Stimulated activated CD4-positive, alpha-beta T cell treated with anti-CD3 and anti-CD28 coated beads, Interleukin-2, amount 100 ng/mL, for 48 hours (primary cell): ENCODE measurements at places on chromosomes 1 and 21.

GRCh38 chr1:162134646-162135045 is 65.2 kb downstream of the NOS1AP start:
- no peak for DNase-seq

DNA sequence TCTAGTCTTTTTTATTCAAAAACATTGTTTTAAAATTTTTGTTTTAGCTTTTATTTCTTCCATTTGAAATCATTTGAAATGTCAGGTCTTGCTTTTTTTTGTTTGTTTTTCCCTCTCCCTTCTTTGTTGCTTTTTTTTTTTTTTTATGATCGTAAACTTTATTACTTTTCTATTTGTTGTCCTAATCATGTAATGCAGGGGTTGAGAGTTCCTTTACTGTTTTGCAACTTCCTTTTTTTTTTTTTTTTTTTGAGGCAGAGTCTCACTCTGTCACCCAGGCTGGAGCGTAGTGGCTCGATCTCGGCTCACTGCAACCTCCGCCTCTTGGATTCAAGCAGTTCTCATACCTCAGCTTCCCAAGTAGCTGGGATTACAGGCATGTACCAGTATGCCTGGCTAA is 24.8 kb downstream of the IVNS1ABP start:
- DNase-seq = no peak

GRCh38 chr1:64986903-64987871 is 20.8 kb upstream of the JAK1 start:
- DNase-seq = no peak

GRCh38 chr1:6285336-6285735 is 24.4 kb upstream of the GPR153 start:
- DNase-seq = no peak

DNA sequence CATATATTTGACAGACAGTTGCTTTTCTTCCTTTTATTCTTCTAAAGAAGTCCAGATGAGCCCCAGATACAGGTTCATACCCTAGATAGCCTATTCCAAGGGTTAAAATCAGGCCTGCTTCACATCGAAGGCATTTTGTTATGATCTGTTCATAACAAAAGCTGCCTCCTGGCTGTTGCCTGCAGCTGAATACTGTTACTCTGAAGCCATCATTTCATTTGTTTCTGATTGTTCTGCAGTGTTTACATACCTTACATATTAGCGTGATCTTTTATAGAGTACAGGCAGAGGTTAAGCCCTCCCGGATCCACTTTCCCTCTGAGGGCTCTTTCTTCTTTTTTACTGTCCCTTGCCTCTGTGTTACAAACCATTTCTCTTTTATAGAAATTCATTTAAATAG is 219.0 kb upstream of the HOOK1 start:
- no peak for DNase-seq

GRCh38 chr1:205251576-205251975 is 23.8 kb downstream of the TMCC2 start:
- DNase-seq = no peak

GRCh38 chr1:6121021-6121421 is 59.1 kb downstream of the CHD5 start:
- DNase-seq = no peak

- DNase-seq = no peak
Measured at GRCh38 chr1:63101336-63101735, 221.0 kb upstream of the FOXD3 start.

- no peak for DNase-seq
Measured at GRCh38 chr1:94658221-94658620, 116.7 kb upstream of the F3 start.

DNA sequence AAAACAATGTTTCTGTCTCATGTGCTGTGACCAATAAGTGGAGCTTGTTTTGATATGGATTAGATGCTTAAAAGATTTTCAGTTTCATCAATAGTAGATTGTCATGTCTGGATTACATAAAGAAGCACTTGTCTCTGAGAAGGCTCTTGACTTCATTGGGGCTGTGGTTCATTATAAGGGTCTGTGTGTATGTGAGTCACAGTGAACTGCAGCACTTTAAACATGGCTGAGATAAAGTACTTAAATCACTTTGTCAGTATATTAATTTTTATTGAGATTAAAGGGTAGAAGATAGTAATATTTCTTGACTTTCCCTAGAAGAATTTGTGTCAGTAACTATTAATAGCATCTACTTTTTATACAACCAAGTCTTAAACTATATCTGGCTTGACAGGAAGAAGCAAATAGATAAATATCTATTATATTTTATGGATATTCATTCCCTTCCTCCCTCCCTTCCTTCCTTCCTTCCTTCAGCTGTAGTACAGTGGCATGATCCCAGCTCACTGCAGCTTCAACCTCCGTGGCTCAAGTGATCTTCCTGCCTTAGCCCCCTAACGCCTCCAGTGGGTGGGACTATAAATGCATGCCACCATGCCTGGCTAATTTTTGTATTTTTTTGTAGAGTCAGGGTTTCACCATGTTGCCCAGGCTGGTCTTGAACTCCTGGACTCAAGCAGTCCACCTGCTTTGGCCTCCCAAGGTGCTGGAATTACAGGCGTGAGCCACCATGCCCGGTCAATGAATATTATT is 48.8 kb downstream of the ZFYVE9 start:
- DNase-seq = no peak

DNA sequence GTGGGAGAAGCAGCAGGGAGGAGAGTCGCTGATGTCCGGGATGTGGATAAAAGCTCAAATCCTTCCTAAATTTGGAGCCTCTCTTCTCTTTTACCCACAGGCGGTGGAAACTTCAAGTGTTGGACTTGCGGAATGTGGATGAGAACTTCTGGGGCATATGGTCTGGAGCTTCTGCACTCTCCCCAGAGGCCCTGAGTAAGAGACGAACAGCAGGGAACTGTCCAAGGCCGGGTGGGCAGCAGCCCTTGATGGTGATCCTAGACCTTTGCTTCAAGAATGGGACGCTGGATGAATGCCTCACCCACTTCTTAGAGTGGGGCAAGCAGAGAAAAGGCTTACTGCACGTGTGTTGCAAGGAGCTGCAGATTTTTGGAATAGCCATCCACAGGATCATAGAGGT is 1.9 kb downstream of the PRAMEF12 start:
- no peak for DNase-seq

DNA sequence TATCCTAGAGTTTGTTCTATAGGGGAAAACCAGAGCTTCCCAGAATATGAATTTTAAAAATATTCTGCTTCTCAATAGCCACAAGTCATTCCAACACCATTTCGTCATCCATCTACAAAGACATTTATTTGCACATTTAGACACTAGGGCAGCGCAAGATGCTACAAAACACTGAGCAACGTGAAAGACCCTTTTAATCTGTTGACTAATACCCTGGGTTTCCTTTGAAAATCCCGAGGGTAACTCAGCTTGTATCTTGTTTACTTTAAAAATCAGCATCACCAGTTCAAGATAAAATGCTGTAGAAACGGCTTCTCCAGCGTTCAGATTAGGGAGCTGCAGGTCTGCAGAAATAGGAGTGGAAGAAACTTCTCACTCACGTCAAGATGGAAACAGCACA is 13.5 kb downstream of the PDPN start:
- no peak for DNase-seq

DNA sequence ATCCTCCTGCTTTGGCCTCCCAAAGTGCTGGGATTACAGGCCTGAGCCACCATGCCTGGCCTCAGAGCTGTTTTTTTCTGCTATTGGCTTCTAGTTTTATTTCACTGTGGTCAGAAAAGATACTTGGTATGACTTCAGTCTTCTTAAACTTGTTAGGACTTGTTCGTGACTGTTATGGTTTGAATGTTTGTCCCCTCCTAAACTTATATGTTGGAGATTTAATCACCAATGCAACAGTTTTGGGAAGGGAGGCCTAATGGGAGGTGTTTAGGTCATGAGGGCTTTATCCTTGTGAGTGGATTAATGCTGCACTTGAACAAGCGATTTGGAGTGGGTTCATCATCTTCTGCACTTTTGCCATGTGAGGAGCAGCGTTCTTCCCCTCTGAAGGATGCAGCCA is 24.5 kb upstream of the SOD1 start:
- no peak for DNase-seq

- no peak for DNase-seq
Measured at GRCh38 chr1:24929398-24930259, 447 bp downstream of the RUNX3 start.

DNA sequence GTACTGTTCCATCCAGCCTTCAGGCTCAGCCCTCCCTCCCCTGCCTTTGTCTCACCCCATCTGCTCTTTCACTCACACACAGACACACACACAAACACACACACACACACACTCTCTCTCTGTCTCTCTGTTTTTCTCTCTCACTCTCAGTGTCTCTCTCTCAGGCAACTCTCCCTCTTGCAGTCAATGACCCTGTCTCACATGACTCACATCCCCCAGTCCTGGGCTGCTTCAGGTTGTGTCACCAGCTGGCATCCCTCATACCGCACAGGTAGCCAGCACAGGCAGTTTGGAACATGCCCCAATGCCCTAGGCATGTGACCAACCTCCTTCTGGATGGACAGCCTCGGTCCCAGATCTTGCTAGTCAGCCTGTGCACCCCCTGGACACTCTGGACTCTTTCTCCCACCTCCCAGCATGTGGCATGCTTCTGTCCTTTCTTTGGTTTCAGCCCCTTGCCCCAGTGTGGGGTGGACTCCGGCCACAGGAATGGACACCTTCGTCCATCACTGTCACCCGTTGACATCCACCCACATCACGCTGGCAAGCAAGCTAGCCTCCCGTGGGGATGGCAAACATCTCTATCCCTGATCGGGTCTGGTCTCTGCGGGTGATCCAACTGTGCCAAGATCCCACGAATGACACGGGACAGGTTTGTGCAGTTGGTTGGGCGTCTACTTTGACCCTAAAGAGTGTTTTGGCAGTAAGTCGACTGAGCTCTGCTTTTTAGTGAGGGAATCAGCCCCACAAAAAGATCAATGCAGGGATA is 23.4 kb upstream of the FCGR2A start:
- DNase-seq = no peak

GRCh38 chr1:66696771-66697170 is 55.5 kb upstream of the DYNLT5 start:
- DNase-seq = no peak

- no peak for DNase-seq
Measured at GRCh38 chr1:202935844-202936243, 8.8 kb upstream of the KLHL12 start.

DNA sequence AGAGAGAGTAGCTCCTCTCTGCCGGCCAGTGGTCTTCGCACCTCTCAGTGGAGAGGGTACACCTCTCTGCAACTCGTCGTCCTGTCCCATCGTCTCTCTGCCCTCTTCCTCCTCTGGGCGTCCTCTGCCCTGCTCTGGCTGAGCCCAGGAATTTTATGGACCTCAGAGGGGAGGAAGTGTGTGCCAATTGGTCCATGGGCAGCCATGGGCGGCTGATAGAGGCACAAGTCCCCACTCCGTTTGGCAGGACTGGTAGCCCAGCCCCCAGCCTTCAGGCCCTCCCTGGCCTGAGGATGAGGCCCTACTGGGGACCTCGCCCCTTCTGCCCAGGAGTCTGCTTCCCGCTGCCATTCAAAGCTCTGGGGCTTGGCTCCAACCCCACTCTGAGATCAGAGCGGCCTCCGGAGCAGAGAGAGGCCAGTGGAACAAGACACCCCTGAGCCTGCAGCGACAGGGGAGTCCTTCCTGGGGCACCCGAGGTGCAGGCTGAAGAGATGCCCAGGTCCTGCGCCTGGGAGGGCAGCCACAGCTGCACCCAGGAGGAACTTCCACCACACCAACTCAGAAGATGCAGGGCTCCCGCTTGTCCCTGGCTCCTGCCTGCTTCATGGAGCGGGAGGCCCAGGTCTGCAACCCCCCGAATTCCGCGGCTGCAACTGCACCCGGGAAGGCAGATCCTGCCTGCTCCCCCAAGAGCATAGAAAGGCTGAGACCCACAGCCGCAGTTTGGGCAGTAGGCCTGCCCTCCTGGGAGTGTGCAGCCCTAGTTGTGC is 659.9 kb downstream of the KCNT2 start:
- no peak for DNase-seq

GRCh38 chr21:35478161-35479064 is 429.3 kb upstream of the RUNX1 start:
- no peak for DNase-seq

DNA sequence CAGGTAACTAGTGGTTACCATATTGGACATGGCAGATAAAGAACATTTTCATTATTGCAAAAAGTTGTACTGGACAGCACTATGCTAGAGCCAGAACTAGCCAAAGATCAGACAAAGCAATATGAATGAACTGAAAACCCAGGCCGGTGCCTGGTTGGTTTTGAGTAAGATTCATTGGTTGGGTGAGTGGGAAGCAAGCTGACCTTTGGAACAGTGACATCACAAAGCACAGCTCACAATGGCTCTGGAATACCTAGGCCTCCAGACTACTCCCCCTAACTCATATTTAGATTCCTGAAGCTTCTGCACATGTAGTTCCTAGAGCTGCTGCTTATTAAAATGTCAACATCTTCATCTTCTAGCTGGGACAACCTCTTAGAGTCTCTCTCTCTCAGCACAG is at the start of gene TMCO2:
Gene TMCO2, plus strand, starts transcription at position 283 of the 400 bp plus-strand sequence. Its CDS starts 57 bp downstream, at position 340.
- DNase-seq = no peak

DNA sequence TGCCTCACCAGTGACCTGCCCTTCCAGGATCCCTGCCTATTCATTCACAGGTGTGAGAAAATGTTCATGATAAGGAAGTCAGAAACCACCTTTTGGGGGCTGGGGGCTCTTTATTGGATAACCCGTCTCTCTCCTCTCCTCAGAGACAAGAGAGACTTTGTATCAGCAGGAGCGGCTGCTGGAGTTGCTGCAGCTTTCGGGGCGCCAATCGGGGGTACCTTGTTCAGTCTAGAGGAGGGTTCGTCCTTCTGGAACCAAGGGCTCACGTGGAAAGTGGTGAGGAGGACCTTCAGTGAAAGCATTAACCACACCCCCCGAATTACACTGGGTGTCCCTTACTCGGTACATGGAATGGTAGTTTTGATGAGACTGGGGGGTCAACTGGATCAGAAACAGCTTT is 20.6 kb downstream of the NPPA start:
- no peak for DNase-seq

DNA sequence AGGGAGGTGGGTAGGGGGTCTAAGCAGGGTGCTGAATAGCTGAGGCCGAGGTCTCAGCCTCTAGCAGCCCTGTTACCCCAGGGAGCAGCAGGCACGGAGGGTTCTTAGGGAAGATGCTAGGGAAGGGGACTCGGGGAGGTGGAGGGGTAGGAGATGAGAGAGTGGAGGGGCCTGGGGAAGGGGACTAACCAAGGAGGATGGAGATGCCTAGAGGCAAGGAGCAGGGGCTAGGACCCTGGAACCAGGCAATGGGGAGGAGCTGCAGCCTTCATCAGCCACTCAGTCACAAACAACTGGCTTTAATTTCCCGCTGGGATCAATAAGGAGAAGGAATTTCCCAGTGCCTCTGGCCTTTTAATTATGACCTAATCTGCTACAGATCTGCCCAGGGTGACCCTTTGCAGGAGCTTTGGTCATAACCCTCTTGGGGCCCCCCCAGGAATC is 2.9 kb upstream of the CRABP2 start:
- DNase-seq = no peak

DNA sequence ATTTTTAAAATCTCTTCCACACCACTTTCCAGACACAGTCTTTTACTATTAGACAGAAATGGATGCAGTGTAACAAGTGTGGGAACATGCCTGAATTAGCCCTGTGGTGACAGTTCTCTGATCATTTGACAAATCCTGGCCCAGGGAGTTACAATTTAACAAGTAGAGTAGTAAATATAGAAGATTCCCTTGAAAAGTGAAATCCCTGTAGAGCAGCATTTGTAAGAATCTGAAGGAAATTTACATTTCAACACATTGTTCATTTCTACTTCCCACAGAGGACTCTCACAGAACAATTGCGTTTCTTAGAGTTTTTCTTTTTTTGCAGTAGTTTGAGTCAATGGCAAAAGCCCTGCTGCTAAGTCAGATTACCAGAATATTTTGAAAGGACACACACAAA is 458.3 kb upstream of the BRINP3 start:
- no peak for DNase-seq
